ENCODE measurements at places on chromosomes 6 and 20.

DNA sequence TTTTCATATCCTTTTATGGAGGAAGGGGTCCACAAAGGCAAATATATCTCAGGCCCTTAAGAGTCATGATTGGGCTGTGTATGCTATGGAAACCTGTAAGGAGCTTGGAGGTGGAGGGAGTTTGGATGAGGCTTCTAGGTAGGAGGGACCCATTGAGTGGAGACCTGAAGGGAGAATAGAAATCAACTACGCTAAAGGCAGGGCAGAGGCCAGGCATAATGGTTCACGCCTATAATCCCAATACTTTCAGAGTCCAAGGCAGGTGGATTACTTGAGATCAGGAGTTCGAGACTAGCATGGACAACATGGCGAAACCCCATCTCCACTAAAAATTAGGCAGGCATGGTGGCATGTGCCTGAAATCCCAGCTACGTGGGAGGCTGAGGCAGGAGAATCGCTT lies 34.4 kb upstream of the ZNF217 start:
- no peak for DNase-seq

DNA sequence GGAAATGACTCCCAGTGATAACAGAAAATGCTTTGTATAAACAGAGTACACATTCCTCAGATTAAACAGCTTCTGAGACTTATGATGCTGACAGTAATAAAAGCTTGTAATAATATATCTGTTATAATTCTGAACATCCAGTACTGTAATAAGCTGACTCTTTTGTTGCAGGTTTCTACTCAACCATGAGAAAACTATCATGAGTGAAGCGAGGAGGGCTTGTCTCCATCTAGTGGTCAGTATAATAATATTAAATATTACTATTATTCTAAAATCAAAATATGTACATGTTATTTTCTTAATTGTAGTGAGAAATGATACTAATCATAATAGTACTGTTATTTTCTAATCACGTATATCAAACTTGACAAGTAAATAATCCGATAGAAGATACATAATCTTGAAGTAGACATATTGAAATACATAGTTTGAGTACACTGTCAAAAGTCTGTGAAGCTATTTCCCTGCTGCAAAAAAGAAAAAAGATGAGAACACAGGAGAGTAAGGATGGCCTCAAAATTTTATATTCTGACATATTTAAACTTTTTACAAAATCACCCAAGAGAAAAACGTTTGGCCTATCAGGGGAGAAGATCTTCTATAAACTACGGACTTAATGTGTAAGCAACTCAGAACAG lies 183.1 kb downstream of the MOXD1 start:
- no peak for DNase-seq

DNA sequence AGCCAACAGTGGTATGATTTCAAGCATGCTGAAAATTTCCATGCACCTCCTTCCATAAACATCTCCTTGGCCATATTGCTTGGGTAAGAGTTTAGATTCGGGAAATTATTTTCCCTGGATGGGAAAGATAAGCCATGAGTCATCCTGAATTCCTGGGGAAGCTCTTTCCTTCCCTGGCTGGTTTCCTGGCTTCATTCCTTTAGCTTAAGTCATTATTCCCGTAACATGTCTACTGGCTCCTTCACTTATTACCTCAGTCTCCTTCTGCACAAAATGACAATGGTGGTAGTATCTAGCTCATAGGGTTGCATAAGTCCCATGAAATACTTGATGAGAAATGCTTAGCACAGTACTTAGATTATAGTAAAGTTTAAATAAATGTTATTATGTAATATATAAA lies 27.6 kb downstream of the TINAG start:
- DNase-seq, result no peak

DNA sequence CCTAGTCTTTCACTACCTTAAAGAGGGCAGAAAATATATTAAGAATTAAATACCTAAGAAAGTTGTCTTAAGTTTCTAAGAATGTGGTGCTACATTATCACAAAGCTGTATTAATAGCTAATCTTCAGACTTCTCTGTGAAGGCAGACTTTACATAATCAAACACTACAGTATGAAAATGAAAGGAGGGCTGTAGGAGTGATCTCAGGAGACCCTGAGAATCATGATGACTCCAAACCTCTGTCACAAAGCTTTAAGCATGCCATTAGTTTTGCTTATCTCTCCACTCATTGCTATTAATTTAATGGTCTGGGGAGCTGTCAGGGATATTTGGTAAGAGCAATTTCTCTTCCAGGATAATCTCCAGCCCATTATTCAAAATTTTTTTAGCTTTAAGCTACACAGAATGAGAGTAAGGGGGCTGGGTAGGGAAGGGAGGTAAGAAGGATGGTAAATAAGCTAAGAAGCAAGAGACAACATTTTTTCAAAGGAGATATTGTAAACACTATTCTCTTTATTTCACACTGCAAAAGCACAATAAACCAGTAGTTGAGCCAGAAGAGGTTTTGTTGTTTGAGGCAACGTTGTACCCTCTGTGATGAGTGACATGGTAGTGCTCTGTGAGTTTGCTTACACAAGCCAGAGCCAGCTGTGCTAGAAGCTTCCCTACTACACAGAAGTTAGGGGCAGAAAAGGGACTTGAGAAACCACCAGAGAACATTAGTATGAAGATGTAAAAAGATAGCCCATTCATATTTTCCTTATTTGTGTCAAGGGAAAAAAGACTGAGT lies 258.8 kb downstream of the GMDS start:
- no peak for DNase-seq

DNA sequence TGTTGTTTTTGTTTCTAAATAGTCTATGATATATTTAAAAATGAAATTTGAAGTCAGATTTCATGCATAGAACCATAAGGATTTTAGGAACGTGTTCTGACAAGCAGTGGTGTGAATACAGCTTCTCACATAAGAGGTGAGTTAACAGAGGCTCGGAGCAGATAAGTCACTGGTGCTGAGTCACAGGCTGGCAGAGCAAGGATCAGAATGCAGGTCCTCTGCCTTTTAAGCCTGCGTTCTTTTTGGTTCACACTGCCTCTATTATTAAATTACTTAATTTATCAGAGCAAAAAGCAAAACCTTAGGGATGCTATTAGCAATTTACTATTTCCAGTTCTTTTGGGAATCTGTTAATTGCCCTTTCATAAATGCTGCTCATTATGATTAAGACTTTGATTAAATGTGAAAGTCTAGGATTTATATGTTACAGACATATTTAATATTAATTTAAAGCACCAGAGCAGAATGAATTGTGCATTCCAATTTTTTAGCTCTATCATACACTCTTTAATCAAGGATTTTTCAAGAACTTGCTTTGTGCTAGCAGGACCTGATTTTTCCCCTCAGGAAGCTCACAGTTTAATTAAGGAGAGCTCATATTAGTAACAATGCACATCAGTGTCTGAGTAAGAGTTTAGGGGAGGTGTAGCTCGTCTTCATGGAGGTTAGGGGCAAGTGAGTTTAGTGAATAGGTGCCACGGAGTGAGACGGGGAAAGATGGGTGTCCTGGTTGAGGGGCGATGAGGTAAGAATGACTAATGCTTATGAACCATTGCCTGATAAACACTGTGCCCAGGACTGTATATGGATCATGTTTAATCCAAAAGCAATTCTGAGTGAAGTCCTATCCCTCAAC lies 212.7 kb upstream of the AGPAT4 start:
- DNase-seq, result peak; percentile 26

GRCh38 chr6:113434641-113435040 lies 422.5 kb upstream of the MARCKS start:
- DNase-seq, result no peak

- DNase-seq, result no peak
These were observed 7.3 kb upstream of the NAA20 start for GRCh38 chr20:20009784-20010253.

- DNase-seq, result no peak
These were observed 177.8 kb downstream of the VEGFA start for GRCh38 chr6:43947860-43948259.

GRCh38 chr6:44466955-44467354 lies 79.4 kb downstream of the CDC5L start:
- DNase-seq, result no peak

DNA sequence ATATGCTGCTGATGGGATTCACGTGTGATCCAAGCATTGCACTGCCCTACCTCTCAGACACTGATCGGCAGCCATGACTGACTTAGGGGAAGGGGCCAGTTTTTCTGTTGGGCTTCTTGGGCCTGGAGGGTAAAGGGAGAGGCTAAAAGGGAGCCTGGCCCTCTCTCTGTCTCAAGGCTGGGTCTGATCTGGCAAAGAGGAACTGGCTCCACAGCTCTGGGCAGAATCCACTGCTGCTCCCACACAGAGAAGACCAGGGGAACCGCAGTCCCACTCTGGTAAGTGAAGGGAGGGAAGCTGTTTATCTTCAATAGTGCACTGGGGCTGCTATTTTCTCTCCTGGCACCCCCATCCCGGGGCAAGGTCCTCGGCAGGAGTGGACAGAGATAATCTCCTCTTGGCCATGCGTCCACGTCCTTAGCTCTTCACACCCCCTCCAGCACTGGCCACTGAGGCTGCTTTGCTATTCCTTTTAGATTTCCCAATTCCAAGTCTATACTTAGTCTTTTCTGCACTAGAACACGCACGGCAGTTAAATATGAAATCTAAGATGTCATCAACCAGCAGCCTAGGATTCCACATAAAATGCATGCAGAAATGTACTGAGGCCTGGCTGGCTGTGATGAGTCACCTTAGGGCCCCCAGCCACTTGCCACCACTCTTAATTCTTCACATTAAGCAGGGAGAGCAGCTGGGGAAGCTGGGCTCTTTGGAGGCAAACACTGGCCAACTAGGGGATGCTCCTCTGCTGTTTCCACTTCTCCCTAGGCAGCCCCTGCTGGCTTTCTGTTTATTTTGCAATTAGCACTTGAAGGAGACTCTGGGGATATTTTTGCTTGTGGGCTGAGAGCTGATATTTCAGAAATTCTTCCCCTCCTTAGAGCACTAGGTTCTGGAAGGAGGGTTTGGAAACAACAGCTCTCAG lies 87.8 kb upstream of the ARMC2 start:
- no peak for DNase-seq
